ENCODE measurements at places on chromosomes 5 and 9.

DNA sequence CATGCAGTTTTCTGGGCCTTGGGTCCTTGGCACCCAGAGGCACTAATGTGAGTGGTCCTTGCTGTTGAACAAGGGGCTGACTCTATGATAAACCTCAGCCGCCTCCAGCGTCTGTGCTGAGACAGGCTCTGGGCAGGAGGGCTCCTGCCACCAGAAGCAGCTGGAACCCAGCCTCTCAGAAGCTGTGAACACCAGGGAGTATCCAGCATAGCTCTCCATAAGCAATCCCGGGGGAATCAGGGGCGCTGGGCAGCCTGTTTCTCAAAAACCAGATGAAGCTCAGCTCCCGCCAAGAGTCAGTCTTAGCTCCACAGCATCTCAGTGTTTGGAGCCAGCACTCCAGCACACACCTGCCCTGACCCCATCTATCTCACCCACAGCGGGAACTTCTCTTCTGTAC, 170.2 kb downstream of the HSPA4 start:
- DNase-seq, result no peak

DNA sequence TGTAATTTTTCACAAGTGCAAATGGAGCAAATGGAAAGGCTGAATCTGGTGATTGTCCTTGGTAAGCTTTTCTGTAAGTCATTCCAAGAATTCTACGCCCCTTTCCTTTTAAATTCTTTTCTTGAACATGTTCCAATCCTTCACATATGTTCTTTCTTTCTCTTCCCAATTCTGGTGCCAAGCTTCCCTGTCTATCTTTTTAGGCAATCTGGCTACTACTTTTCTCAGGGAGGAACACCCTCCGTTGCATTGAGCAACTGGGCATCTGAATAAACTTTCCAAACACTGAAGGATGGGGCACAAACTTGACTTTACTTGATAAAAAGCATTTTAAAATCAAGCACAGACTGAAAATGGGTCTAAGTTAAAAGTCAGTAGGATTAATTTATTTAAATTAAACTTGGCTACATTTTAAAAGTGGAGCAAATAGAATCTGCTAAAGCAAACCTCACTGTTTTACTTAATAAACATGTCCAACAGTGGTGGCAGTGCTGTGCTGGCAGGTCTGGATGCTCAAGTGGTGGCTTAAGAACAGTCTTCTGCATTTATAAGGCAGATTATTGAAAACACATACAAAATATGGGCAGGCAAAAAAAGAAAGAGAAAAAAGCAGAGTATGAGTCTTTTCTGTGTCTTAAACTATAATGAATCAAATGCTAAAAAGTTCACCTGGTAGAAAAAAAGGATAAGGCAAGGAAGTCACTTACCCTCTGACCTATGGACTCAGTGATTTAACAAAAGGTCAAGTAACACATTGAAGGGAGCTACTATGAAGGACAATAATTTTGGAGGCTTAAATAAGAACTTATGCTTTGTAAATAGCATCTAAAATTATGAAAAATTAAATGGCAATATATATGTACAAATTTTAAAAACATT, 5.4 kb downstream of the ELL2 start:
- DNase-seq, result no peak

GRCh38 chr9:76912636-76913275, 6.8 kb upstream of the PRUNE2 start:
- DNase-seq, result no peak

DNA sequence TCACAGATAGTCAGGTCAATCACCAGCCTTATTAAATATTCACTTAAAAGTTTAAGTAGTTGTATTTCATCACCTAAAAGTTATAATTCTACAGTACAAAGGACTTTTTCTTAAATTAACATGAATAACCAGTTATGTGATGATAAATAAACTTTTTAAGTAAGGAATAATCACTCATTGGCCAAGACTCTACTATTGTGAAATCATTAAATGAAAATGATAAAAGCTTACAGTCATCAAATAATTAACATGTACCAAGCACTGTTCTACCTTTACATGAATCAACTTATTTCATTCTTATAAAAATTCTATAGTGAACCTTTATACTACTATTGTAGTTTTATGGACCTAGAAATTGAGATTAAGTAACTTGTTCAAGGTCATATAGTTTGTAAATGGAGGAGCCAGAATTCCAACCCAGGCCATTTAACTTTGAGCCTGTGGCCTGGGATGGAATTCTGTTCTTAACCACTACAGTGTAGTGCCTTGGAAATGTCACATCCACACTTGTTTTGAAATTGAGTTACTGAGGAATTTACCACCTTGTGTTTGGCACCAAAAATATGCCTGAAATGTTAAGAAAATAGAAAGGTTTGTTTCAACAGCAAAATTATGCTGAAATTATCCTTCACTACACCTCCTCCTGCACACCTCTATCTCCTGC, 32.8 kb upstream of the MSANTD3 start:
- DNase-seq, result no peak

DNA sequence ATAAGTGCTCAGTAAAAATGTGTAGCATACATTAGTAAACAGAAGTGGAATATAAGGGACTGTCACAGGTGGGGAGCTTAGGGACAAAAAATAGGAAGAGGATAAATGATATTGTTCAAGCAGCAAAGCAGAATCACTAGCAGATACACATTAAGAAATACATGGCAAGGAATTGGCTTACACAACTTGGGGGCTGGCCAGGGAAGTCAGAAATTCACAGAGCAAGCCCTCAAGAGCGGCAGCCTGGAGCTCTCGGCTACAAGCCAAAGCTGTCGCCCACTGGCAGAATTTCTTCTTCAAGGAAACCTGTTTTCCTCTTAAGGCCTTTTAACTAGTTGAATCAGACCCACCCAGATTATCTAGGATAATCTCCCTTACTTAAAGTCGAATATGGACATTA, 73.0 kb upstream of the SMIM23 start:
- DNase-seq, result no peak

GRCh38 chr9:127116957-127117356, 5.5 kb downstream of the ANGPTL2 start:
- no peak for DNase-seq

- peak; percentile 20 for DNase-seq
These were observed 5.0 kb downstream of the EBF1 start for GRCh38 chr5:159094745-159095144.

DNA sequence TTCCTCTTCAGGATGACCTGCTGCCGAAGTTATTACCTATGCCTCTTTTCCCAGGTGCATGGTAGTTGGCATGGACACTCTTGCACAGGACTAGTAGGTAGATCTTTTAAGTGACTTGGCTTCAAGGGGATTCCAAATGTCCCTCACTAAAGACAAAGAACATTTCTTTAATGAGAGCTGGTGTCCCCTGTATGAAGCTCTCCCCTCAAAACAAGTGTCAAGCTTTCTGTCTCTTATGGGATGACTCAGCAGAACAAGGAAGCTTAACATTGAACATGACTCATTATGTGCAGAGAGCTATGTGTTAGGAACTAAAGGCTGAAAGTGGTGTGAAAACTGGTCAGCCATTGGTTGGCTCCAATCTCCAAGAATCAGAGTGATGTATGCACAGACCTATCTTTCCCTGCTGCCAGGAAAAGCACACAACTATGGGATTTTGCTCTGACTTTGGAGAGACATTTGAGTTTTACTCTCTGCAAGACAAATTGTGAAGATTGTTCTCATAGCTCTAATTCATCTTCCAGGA, 120.5 kb downstream of the PRDM6 start:
- DNase-seq, result no peak

DNA sequence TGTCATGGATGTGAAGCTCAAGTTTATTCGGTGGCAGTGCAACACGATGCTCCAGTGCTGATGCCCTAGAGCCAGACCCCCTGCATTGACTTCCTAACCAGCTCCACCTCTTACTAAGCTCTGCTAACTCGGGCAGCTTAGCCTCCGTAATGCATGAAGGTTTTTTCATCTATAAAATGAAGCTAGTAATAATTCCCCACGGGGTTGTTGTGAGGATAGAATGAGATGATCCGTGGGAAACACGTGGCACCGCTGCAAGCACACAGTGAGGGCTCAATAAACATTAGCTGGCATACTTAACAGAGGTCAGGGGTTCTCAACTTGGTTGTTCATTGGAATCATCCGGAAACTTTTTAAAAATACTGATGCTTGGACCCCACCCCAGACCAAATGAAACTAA, 6.8 kb downstream of the ENC1 start:
- DNase-seq, result no peak

DNA sequence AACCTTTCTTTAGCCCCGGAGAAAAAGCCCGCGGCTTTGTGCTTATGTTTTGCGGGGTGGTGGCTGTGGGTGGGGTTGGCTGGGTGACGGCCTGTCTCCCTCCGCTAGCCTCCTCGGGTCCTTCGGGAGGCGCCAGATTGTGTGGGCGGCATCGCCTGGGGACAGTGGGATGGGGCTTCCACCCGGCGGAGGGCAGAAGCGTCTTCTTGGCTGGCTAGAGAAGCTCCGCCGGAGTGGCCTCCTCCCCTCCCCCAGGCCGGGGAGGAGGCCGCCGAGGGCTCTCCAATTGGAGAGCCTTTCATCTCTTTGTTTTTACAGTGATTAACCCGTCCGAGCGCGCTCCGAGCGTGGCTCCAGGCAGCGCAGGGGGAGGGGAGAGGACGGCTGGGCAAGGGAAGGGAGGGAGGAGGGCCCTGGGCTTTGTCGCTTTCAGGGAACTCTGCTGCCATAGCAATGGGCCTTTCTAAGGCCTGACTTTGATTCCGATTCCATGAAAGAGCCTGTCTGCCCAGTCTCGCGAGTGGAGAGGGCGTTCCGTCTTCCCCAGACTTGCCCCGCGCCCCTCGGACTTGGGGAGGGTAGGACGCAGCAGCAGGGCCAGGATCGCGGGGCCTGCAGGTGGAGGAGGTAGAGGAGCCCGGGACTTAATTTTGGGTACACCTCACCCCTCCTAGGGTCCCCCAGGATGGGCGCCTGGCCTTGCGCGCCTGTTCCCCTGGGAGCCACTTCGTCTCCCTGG, 36.7 kb upstream of the TIFAB start:
- DNase-seq, result no peak

- no peak for DNase-seq
These were observed 420.1 kb upstream of the PAPPA start for GRCh38 chr9:115733318-115734110.

DNA sequence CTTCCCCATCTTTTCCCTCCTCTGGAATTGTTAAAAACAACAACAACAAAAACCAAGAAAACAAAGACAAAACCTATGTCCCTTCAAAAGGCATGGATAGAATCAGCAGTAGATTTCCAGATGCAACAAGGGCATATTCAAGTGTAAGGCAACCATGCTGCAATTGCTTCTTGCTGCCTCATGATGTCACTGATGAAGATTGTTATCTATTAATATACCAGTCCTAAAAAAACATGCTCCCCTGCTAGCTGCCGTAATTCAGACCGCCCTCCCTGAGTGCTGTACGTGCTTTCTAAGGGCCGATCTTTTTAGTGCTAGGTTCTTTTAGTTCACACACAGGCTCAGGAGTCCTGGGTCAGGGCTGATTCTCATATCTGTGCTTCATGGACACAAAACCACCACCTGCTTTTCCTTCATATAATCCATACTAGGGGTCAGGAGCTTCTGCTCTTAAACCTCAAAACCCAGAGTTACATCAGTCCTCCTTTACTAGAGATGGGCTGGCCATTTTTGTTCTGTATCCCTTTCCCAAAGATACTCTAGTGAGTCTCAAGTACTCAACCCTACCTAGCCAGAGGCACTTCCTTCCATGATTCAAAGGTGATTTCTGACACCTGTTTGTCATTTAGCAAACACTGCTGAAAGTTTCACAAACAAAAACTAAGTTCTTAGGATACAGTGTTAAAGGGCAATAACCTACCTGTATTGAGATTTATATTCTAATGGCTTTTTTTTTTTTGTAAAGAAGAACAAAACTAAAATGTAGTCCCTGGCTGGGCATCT, 82.1 kb downstream of the GIN1 start:
- no peak for DNase-seq

DNA sequence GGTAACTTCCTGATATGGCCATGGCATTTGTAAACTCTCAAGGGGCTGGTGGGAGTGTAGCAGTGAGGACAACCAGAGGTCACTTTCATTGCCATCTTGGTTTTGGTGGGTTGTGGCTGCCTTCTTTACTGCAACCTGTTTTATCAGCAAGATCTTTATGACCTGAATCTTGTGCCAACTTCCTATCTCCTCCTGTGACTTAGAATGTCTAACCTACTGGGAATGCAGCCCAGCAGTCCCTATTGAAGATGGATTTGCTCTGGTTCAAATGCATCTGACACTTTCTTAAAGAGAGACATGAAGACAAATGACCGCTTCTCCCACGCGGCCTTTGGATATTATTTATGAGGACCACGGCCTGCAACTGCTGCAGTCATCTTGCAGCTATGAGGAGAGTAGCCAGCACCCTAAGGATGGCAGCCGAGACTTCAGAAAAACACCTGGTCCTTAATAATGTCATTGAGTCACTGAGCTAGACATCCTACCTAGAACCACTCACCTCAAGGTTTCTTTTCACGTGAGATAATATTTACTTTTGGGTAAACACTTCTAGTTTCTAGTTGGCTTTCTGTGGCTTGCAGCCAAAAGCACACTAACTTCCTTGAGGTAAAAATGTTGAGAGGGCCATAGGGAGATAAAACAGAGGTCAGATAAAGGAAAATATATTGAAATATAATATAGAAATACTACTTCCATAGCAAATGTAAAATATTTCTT, 28.2 kb downstream of the CETN3 start:
- DNase-seq, result no peak

DNA sequence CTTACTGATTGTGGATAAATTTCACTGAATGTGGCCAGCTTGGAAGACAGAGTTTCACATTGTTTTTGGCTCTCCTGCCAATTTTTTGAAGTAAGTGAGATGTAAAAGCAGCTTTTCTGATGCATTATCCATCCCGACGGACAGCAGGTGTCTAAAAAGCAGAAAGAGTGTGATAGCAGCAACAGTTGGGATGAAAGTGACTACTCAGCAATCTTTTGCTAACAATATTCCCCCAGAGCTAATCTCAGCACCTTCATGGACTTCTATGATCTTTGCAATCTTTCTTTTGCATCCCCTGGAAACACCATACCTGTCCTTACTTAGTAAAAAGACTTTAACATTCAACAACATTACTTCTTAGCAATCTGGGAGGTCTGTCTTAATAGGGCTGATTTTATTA, 5.4 kb downstream of the CD72 start:
- no peak for DNase-seq

GRCh38 chr5:153896701-153897100, 142.0 kb downstream of the FAM114A2 start:
- peak; percentile 9 for DNase-seq

DNA sequence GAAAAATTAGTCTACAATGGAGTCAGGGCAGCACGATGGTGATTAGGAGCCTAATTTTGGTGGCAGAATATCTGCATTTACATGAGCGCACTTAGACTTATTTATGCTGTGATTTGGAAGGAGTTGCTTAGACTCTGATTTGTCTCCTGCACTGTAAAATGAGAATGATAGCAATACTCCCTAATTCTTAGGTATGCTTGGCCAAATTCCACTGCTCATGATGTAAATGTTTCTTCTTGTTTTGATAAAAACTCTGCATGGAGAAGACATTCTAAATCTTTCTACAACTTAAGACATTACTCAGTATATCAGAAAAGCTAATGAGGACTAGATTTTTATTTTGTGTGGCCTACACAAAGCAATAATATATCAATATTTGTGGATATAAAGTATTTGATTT, 205.4 kb downstream of the CDH18 start:
- no peak for DNase-seq
